Stimulated activated CD8-positive, alpha-beta memory T cell treated with anti-CD3 and anti-CD28 coated beads, Interleukin-4, amount 100 ng/mL, for 4 hours (primary cell): ENCODE measurements at places on chromosomes 16 and 17.

DNA sequence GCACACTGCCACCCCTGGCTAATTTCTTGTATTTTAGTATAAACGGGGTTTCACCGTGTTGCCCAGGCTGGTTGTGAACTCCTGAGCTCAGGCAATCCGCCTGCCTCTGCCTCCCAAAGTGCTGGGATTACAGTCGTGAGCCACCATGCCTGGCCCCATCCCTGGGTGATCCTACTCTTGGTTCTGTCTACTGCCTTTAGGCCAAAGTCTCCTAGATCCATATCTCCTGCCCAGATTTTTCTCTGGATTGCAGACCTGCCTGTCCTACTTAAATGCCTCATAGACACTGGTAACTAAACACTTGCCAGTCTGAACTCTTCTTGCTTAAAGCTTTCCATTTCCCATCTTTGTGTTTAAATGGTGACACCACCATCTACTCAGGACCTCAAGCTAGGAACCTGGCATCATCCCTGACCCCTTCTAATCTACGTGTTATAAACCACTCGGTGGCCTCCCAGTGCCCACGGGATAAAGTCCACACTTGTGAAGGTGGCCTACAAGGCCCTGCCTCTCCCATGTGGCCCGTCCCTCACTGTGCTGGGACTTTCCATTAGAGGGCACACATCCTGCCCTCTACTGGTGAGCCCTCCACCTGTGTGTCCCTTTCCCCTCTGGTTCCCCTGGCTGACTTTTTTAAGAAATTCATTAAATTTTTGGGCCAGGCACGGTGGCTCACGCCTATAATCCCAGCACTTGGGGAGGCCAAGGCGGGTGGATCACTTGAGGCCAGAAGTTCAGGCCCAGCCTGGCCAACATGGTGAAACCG, 51.1 kb downstream of the USP43 start:
- DNase-seq: no peak

GRCh38 chr16:75566758-75567255, 628 bp downstream of the GABARAPL2 start:
- no peak for DNase-seq

DNA sequence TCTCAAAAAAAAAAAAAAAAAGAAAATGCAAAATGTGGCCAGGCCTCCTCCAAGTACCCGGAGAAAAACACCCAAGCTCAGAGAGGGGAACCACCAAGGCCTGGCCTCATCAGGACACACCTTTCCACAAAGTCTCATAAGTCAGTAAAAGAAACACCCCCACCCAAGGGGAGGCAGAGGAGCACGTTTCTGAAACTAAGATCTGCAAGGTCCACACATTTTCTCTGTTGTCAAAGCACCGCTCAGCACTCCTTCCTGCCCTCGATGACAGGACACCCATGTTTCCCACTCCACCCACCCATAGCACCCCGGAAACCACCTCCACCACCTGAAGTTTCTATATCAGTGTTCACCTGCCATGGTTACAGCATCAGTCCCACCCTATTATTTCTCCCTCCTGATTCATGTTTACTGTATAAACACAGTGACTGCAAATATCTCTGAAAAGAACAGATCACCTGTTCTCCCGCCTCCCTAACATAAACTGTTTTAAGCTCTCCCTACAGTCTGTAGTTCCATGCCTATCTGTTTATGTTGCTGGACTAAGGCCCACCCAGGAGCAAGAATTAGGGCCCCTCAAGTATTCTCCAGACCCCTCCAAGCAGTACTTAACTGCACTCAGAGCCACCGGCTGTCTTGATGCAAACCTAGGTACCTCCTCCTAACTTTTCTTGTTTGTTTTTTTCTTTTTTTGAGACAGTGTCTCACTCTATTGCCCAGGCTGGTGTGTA, 2.0 kb downstream of the CORO7 start:
- peak; percentile 38 for DNase-seq

- no peak for DNase-seq
Observed at GRCh38 chr17:3030096-3030495, 33.3 kb downstream of the OR1D5 start.

DNA sequence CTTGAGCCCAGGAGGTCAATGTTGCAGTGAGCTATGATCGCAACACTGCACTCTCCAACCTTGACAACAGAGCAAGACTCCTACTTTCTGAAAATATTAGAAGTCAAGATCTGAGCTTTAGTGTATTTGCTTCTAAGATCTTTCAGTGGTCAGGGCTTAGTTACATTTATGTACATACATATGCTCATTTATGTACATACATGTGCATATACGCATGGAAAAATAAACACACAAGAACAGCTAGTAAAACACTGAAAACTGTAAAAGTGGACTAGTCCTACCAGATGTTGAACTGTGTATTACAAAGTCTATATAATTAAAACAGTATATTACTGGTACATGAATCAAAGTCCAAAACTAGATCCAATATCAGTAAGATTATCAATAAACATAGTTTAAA, 28.3 kb downstream of the PTRH2 start:
- DNase-seq: no peak

DNA sequence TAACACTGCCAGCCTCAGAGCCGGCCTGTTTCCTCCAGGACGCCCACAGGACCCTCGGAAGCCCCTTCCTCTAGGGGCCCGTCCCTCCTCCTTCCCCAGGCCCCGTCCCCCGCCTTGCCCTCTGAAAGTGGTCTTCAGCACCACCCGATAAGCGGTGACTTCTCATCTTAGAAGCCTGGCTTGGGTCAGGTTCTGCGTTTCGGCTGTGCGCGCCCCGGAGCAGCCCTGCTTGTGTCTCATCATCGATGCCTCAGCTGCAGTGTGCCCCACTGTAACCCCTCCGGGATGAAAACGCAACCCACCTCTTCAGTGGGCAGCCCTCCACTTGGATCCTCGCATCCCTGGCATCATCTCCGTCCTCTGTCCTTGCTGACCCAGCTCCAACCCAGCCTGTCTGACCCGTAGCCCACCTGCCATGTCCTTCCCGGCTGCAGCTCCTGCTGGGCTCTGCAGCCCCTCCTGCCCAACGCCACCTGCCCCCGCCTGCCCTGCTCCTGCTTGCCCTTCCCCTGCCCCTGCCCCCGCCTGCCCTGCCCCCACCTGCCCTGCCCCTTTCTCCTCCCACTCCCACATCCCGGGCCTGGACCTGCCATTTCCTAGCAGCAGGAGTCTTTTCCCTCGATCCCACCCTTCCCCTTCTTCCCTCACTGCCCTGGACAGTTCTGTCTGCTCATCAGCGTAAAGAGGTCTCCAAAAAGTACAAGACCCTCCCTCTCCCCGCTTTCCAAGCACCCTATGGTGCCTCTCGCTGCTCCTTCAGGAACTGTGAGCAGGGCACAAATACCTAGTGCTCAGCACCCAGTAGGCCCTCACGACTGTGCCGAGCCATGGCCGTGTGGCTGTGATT, 112.5 kb upstream of the CHMP6 start:
- no peak for DNase-seq

- DNase-seq: no peak
Observed at GRCh38 chr17:73291260-73291801, 20.5 kb downstream of the CDC42EP4 start.

DNA sequence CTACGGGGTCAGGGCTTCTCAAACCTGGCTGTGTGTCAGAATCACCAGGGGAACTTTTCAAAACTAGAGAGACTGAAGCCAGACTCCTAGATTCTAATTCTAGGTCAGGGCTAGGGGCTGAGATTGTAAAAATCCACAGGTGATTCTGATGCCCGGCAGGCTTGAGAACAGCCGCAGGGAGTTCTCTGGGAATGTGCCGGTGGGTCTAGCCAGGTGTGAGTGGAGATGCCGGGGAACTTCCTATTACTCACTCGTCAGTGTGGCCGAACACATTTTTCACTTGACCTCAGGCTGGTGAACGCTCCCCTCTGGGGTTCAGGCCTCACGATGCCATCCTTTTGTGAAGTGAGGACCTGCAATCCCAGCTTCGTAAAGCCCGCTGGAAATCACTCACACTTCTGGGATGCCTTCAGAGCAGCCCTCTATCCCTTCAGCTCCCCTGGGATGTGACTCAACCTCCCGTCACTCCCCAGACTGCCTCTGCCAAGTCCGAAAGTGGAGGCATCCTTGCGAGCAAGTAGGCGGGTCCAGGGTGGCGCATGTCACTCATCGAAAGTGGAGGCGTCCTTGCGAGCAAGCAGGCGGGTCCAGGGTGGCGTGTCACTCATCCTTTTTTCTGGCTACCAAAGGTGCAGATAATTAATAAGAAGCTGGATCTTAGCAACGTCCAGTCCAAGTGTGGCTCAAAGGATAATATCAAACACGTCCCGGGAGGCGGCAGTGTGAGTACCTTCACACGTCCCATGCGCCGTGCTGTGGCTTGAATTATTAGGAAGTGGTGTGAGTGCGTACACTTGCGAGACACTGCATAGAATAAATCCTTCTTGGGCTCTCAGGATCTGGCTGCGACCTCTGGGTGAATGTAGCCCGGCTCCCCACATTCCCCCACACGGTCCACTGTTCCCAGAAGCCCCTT, 10.9 kb downstream of the STH start:
- DNase-seq: no peak

DNA sequence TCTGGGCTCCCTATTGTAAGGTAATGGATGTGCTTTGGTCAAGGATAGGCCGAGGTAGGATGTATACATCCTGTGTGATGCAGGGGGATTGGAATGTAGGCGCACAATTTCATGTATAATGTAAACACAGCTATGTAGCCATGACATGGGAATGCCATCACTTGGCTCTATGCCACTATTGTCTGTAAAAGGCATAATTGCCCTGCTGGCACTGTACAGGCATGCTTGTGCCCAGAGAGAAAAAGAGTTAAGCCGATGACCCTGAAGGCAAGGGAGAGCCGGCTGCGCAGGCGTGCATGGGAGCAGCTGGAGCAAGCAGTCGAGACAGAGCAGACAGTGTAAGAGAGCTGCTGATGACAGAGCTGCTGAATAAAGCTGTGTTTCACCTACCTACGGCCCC, 212.5 kb upstream of the CPHXL start:
- DNase-seq: no peak

DNA sequence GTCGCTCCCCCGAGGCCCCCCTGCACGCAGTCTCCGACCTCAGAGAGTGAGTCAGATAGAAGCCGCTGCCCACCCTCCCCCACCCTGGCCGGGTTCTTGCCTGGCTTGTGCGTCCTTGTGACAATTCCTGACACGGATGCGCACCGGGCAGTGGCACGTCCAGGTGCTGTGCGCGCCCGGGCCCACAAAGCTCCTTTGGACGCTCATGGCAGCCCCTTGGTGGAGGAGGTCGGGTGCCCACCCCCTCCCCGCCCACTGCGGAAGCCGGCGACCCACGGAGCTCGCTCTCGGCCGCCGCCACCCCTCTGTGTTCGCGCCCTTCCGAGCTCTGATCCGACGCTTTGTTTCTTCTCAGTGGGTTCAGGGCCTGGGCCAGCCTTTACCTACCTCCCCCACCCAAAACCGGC, 662 bp upstream of the TUBB3 start:
- DNase-seq: no peak

- DNase-seq: no peak
Observed at GRCh38 chr16:17331991-17332390, 138.8 kb downstream of the XYLT1 start.

- no peak for DNase-seq
Observed at GRCh38 chr16:2206780-2207433, 1.7 kb downstream of the MLST8 start.

DNA sequence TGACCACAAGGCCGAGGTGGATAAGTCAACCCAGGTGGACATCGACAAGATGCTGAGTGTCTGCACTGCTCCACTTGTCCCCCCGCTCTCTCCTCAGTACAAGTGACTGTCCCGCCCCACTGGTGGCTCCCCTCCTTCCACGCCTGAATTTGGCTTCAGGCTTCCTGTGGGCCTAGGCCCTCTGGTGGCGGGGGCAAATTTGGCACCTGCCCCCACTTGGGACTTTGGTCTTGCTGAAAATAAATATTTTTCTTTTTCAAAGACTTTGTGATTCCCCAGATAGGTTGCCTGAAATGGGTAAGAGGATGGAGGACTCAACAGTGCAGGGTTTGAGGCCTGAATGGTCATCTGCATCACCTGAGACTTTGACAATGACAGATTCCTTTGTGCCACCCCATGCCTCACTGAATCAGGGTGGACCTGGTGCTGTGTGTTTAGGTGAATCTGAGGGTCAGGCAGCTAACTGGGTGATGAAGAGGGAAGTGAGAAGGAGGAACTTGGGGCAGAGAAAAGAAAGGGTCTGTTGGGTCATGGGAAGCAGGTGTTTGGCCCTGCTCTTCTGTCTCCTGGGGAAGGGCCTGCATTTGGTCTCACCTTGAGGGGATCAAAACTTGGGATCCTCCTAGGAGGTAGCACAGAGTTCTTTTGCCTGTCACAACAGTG, 2.0 kb downstream of the C16orf86 start:
- DNase-seq: no peak

DNA sequence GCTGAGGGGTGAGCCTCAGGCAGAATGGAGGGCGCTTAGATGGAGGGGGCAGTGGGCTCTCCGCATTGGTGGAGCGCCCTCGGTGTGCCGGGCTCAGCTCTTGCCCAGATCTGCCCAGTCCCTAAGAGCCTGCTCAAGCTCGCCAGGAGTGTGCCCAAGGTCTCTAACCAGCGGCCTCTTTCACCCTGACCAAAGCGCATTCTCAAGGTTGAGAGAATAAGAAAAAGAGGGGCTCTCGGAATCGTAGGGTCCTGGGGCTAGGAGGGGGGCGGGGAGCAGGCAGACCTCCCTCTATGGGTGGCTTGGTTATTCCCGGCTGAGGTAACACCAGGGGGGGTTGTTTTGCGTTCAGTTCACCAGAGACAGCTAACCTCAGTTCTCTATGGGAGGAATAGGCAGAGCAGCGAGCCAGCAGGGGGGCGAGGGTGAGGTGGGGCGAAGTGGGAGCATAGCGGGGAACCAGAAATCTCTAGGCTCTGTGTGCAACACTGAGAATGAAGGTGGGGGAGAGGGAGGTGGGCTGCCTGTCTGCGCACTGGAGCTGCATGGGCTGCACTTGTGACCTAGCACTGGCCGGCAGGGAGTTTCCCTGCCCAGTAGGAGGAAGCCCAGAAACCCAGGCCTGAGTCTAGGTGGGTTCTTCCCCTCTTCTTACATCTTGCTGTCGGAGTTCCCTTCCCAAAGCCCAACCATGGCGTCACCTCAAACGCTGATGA, 3.0 kb downstream of the TMEM132E start:
- no peak for DNase-seq

- DNase-seq: no peak
Observed at GRCh38 chr16:73365016-73365551, 317.2 kb upstream of the ZFHX3 start.

DNA sequence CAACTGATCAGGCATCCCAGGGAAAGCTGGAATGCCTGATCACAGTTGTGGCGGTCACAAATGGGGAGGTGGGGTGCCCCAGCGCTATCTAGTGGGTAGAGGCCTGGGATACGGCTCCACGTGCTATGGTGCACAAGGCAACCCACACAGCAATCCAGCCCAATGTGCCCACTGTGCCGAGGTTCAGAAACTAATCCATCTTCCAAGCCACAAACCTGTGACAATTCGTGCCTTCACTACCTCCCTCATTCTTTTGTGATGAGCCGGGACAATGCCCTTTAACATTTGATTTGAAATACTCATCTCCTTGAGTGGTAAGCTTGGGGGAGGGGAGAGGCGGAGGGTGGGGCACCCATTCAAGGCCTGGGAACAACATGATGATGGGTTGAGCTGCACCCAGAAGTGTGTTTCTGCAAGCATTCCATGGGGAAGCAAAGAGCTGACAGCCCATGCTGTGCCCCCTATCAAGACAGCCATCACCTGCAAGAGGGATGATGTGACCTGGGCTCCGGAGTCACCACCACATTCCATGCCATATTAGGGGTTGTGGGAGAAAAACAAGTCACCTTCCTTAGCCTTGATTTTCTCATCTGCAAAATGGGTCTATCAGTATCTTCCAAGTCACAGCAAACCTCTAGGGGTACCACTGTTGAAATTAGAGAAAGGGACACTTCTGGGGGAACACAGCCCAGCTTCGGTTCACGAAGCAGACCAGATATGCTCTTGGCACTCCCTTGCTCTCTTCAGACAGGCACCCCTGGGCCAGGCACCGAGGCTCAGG, 3.7 kb downstream of the ELOB start:
- no peak for DNase-seq

- no peak for DNase-seq
Observed at GRCh38 chr17:73414171-73414955, 102.6 kb upstream of the CDC42EP4 start.
